SW480 (cell line): ENCODE measurements at places on chromosomes 6 and 20.
A peak's percentile ranks its signal among the peaks of the same experiment; 100 is the strongest.

DNA sequence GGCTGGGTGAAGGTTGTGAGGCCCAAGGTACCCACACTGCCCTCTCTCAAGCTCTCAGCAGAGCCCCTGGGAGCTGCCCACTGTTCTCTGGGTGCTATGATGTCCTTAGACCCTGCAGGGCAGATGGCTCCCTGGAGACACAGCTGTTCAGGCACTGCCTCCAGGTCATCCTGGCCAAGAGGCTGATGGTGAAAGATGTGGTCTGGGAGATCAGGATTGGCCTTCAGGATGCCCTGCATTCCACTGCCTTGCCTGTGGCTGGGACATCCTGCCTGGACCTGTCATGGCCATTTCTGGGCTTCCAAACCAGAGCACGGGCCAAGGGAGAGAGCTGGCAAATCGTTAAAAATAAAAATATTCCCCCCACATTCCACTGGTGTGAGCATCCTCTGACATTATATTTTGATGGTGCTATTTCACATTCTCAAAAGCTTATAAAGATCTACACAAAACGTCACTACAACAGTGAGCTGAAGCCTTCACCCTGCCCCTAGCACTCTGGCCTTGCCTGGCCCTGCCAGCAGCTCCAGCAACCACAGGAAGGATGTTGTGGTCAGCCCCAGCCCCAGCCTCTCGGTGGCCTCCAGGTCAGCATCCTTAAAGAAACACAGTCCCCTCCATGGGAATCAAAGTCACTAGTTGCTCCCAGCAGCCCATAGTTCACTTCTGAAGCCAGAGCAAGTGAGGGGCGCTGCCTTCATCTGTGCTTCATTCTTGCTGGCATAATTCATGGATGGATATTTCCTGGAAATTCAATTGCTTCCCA, 13.5 kb upstream of the KCNK16 start:
- DNase-seq: peak; percentile 49

DNA sequence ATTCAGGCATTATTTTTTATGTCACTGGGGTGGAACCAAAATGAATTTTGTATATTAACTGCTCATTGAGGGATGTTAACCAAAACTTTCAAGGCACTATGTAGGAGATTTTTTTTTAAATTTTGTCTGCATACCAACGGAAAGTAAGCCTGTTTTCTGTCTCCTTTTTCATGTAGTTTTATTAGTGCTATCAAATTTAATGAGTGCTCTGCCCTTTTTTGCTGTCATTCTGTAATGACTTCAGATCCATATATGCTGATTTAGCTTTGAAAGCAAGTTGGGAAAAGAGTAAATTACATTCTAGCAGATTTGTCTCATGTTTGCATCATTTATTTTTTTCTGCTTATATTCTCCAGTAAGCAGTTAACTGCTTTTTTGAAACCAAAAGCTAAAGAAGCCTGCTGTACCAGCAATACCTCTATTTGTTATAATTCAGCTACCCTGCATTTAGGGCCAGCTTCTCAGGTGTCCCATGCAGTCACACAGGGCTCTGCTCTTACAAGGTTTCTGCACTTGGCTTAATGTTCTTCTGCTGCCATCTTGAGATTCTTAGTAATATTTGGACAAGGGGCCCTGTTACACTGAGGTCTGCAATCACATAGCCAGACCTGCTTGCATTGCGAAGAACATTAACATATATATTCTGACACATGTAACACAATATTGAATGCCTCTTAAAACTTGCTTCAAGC, 429.0 kb downstream of the UTRN start:
- no peak for DNase-seq

DNA sequence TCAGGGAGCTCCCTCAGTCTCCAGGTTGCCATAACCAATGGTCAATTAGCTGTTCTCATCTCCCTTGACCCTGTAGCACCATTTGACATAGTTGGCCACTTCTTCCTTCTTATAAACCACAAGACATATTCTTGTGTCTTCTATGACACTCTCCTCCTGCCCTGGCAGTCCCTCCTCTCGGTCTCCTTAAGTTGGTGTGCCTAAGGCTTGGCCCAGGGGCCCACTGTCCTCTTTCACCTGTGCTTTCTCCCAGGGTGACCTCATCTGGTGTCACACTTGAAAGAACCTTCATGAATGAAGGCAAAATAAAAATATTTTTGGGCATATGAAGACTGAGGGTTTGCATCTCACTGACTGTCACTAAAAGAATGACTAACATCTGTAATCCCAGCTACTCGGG, 9.7 kb upstream of the ADGRF5 start:
- DNase-seq: no peak

DNA sequence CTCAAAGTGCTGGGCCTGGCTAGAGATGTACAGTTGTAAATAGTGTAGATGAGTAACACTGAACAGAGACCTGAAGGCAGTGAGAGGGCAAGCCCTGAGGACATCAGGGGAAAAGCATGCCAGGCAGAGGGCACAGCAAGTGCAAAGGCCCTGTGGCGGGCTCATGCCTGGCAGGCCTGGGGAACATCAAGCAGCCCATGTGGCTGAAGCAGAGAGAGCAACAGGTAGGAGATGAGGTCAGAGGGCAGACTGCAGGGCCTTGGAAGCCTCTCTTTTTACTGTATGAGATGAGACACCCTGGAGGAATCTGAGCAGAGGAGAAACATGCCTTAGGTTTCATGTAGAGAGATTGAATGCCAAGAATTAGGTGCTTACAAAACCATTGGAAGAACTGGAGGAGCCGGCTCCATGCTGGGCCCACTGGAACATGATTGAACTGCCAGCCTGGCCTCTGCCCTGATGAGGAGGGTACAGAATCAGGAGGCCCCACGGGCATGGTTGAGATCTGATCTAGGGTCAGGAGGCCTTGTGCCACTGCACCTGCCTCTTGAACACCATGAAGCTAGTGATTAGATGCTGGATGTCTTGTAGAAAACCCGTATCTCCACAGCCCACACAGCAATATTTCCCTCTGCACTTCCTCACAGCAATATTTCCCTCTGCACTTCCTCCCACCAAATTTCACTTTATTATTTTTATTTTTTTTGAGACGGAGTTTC, 5.9 kb upstream of the HMGA1 start:
- DNase-seq: no peak

DNA sequence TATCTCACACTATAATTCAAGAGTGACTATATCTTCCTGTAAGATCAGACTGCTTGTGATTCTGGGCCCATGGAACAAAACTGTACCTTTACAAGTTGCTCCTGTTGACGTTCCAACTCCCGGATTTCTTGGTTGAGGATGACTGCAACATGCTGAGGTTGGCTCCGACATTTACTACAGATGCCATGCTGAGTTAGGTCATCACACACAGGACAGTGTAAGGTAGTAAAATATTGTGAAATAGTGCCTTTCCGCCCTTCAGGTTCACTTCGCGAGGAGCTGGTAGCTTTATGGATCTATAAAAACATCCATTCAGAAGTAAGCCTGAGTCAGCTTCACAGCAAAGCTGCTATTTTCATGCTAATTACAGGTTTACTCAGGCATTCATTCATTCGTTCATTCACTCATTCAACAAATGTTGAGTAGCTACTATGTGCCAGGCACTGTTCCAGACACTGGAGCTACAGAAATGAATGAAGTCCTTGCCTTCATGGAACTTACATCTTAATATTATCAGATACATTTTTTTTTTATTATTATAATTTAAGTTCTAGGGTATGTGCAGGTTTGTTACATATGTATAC, 175.7 kb downstream of the REV3L start:
- no peak for DNase-seq

- DNase-seq: no peak
Observed at GRCh38 chr6:151239603-151240035, at the start of gene AKAP12. TSS of gene AKAP12 (plus strand) at chr6:151239967. CDS start at chr6:151240563, 596 bp downstream.

DNA sequence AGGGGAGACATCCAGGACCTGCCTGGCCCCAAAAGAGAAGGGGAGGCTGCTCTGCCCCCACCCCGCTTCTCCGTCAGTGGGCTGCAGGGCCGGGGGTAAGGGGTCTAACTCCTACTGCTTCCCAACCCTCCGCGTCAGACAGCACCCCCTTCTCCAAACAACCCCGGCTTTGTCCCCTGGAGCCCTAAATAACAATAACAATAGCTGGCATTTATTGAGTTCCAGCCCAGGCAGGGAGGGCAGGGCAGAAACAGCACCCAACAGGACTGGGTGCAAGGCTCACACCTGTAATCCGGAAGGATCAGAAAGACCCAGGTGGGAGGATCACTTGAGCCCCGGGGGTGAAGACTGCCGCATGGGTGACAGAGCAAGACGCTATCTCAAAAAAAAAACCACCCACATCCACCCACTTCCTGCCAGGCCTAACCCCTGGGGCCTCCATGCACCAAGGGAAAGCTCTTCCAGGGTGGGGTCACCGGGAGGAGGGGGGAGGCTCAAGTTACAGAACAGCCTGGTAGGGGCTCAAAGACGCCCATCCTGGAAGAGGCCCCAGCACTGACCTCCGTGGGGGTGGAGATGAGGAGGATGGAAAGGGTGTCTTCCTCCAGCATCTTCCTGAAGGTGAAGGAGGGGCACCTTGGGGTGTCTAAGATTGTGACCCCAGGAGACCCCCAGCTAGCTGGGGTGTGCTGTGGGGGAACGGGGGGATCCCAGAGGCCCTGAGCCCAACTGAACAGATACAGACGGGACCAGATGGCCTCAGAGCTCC, 1.3 kb upstream of the FNDC11 start:
- DNase-seq: peak; percentile 45

DNA sequence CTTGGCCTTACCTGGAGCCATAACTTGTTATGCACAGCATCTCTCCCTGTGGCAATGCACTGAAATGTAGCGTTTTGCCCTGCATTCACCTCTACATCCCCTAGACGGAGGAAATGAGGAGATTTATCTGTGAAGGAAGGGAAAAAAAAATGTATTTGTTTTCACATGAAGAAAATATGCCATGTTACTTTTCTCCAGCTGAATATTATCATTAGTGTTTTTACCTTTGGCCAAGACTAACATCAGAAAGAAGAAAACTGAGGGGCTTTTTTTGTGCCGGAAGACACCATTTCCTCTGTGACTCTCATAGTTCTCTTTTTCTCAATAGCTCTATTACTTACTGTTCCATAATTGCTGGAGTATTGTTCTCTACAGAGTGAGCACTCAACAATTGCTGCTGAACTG, 280.4 kb downstream of the PTPRK start:
- no peak for DNase-seq

- no peak for DNase-seq
Observed at GRCh38 chr6:148518511-148519156, 176.0 kb downstream of the SASH1 start.

GRCh38 chr6:142635130-142635529, 309.8 kb downstream of the HIVEP2 start:
- DNase-seq: peak; percentile 16

GRCh38 chr20:13142143-13142542, 78.9 kb upstream of the ISM1 start:
- DNase-seq: peak; percentile 26

DNA sequence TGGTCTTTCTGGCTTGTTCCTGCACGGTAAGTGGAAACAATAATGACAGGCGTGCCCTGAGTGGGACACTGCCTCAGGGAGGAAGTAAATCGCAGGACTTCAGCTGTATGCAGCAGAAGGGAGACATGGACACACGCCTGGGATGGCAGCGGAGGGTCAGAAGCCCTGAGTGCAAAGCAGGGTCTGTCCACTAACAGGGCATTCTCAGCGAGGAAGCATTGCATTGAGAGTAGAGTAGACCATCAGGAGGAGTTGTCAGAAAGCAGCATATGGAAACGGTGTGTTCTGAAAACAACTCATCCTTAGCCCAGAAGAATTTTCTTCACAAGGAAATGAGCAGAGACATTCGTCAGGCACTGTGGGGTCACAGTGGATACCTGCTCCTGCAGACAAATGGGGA, 134.0 kb downstream of the SYNDIG1 start:
- DNase-seq: no peak

- no peak for DNase-seq
Observed at GRCh38 chr6:21753241-21754108, 159.9 kb downstream of the SOX4 start.

- DNase-seq: peak; percentile 9
Observed at GRCh38 chr6:148658681-148659430, 88.0 kb upstream of the UST start.

DNA sequence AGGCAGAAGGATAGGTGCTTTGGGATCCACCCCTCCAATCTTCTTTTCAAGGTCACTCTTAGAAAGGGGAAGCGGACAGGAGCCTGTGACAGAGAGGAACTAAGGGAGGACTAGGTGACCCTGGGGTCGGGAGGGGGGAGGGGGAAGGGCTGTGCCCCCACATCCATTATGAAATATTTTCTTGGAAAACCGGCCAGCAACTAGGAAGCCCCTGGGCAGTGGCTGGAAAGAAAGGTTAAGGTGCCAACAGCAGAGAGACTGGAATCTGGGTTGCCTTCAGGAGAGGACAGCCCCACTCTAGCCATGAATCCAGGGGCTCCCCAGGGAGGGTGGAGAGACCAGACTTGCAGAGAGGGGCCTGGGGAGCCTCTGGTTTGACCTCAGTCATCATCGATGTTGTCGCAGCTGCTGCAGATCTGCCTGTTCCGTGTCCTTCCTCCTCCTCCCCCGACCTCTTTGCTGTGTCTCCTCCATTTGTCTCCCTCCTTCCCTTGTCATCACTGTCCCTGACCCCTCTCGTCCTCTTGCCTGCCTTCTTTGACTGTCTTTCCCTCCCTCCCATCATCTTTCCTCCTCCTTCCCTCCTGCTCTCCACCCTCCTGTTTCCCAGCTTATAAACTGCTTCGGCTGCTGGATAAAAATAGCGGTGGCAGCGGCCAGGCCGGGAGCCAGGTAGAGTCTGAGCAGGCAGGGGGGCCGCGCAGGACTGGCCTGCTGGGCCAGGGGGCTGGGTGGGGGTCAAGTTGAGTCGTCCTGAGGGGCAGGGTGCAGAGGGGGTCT, 3.2 kb downstream of the SLC29A1 start:
- no peak for DNase-seq

GRCh38 chr6:43926634-43927531, 156.9 kb downstream of the VEGFA start:
- DNase-seq: peak; percentile 98

DNA sequence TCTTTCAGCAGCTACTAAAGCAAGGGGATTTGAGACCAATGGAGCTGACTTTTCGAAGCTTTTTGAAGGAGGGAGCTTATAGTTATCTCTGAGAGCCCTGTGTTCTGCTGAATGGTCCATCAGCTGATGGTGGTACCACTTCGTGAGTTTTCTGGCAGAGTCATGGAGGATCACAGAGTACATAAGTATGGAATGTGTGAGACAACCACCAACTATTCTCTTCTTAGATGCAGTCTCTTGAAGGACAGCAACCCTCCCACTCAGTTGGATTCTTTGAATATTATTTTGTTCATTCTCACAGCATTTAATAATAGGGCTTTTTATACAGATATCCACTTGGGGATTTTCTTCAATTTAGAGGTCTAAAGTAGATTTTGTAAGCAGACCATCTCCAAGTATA, 75.3 kb downstream of the ELOVL2 start:
- no peak for DNase-seq

DNA sequence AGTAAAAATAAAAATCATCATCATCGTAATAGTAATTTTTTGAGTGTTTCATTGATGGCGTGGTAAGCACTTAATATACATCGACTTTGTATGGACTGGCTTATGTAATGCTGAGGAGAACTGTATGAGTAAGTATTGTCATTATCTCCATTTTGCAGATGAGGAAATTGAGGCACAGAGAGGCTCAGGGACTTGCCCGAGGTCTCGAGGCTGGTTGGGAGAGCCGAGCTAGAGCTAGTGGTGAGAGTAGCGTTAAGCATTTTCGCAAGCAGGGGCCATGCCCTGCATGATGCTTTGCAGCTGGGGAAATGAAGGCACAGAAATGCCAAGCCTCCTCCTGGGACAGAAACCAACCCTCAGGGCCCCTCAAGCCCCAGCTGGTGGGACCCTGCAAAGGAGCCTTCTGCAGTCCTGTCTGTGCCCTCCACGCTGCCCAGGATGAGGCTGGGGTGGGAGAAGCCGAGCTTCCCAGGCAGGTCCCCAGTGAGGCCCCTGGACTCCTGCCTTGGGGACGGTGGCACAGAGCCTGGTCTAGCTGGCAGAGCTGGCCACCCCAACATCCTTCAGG, 31.1 kb upstream of the STX16 start:
- DNase-seq: peak; percentile 42
